ENCODE measurements at places on chromosomes 6 and 20. TPM values are rescaled to one million over a fixed set of nuclear protein-coding genes. Genes with fewer than 3 reads are reported as not detected.

GRCh38 chr6:145629478-145629877 is 105.8 kb downstream of the EPM2A start:
- no peak for DNase-seq

GRCh38 chr6:145929037-145929633 is 35.0 kb downstream of the SHPRH start:
- DNase-seq, result peak; percentile 64

DNA sequence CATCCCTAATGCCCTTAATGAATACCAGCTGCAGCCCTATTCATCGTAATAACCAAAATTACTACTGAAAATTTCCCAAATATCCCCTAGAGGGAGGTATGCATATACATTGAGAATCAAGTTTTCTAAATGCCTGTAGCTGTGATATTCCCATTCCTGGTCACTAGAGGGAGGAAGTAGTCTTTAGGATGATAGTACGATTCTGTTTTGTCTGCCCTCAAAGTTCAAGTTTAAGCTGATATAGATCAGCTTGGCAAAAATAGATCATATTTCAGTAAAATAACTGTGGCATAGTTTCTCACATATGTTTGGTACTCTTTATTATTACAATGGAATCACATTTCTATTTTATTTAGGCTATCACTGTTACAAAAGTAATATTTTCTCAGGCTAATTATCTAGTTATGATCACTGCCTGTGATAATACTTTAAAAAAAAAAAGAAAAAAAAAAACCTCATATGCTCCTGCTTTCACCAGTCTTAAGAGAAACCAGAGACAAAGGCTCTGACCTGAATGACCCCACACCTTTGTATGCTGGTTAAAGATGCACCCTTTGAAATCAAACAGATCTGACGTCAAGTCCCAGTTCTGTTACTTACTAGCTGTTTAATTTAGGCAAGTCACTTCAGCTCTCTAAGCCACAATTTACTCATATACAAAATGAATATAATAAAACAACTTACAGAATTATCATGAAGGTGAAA is 11.0 kb downstream of the TSPYL1 start:
- DNase-seq, result peak; percentile 61

DNA sequence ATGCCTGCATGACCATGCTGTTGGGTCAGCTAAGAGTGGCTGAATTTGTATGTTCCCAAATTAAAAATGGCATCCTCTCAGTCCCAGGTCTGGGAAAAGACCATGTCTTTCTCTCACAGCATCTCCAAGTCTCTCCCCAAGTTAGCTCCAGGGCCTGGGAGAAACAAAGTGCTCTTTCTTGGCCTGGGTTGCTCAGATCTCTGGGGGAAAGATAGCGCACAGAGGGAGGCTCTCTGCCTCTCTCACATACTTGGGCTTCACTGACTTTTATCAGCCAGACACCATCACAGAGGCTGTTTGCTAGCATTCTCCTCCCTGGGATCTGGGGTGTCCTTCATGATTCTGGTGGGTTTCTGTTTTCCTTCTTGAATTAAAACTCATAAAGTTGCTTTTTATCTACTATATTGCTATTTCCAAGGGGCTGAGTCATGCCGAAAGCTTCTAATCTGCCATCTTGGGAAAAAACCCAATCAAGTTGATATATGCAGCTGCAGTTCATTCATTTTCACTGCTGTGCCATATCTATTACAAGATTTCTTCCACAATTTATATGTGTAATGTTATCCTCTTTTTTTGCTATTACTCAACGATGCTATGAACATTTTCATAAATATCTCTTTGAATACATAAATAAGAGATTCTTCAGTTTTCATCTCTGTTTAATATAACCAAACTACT is 190.2 kb downstream of the MOXD1 start:
- DNase-seq, result no peak

DNA sequence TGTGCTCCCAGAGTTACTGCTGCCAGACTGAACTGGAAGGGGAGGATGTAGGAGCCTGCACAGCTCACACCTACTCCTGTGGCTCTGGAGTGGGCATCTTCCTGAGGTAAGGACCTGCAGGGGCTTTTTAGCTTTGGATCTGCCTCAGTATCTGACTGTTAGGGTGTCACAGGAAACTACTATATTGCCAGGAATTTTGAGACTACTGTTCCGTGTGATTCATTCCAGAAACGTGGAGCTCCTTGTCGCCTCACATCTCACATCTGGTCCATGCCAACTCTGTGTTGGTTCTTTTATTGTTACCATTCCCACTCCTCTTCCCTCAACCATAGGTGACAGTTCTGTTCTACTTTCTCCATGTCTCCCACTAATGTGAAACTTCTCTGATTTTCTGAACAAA is 34.1 kb downstream of the PRPH2 start:
- peak; percentile 18 for DNase-seq

GRCh38 chr6:146905181-146905704 is 299.0 kb upstream of the STXBP5 start:
- peak; percentile 62 for DNase-seq

GRCh38 chr20:49328790-49329189 is 50.9 kb upstream of the ZNFX1 start:
- no peak for DNase-seq

- DNase-seq, result no peak
Measured at GRCh38 chr20:39983183-39983582, 705.9 kb downstream of the MAFB start.

DNA sequence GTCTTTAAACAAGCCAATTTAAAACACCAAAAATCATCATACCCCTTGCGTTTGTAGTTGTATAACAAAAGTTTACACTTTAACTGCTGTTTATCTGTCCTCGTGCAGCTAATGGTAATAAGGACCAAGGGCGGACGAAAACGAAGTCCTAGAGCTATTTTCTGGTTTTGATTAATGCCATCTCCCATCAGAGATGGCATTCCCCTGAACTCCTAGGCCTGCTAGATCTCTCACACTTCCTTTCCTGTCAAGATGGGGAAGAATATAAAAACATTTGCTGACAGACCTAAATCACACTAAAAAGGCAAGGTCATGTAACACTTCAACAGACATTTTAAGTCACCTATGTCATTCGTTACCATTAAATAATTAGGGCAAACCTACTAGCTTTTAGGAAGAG is 9.5 kb downstream of the DEK start:
- no peak for DNase-seq

- peak; percentile 78 for DNase-seq
Measured at GRCh38 chr6:158554611-158555361, 5.1 kb upstream of the TMEM181 start.

GRCh38 chr20:47713878-47714450 is 71.3 kb downstream of the SULF2 start:
- DNase-seq, result peak; percentile 74

DNA sequence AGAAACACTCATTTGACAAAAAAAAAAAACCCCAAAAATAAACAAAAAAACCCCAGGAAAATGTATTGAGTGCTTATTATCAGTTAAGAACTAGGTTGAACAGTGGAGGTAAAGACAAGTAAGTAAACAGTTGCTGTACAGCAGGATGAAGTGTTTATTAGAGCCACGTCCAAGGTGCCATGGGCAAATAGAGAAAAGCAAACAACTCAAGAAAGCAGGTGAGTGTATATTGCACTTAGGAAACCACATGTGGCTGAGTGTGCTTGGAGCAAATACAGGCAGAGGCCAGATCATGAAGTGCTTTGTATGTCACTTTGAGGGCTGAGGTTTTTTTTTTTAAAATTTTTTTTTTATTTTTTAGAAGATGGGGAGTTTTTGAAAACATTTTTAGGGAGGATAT is 98.3 kb downstream of the MACROD2 start:
- DNase-seq, result no peak

DNA sequence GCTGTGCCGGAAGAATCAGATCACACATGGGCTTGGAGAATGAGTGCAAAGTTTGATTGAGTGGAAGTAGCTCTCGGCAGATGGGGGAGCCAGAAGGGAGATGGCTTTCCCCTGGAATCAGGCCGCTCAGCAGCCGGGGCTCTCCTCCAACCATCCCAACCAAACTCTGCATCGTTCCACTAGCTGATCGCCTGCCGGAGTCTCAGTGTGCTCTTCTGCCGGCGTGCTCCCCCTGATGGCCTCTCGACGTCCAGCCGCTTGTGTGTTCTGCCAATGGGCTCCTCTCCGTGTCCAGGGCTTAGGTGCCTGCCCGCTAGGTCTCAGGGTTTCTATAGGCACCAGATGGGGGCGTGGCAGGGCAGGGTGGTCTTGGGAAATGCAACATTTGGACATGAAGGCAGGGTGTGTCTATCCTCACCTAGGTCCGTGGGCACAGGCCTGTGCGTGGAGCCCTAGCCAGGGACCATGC is 4.9 kb upstream of the BIRC7 start:
- no peak for DNase-seq

GRCh38 chr20:972256-972655 is 29.9 kb downstream of the RSPO4 start:
- DNase-seq, result no peak

- no peak for DNase-seq
Measured at GRCh38 chr20:49624317-49624716, 56.4 kb upstream of the PTGIS start.

- no peak for DNase-seq
Measured at GRCh38 chr20:51087266-51087665, 64.4 kb upstream of the KCNG1 start.

DNA sequence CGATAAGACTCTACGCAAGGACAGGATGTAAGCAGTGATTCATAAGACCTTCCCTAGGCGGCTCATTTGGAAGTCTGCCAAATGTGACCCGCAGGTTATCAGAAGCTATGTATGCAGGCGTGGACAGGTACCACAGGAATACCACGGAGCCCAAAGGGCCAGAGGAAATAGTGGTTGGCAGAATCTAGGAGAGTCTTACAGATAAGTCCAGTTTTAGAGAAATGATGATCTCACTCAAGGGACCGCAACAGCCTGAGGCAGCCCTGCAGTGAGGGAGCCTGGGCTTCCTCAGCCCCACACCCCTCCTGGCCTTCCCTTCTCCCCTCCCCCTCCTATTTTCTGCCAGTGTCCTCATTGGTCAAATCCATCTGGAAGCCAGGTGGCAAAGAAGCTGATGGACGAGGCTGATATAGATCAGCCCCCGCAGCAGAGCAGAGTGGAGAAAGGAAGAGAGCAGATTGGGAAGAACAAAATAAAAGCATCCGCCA is 110.6 kb downstream of the FNDC1 start:
- no peak for DNase-seq

DNA sequence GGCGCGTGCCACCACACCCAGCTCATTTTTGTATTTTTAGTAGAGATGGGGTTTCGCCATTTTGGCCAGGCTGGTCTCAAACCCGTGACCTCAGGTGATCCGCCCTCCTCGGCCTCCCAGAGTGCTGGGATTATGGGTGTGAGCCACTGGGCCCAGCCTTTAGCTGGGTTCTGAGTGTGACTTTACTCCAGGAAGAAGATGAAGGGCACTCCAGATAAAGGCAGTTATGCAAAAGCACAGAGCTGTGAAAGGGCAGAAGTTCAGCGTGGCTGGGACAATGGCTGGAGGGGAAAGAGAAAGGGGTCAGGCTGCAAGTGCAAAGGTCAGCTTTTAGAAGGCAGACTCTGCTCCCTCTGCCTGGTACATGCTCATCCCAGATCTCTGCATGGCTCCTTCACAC is 39.7 kb downstream of the MAP3K5 start:
- DNase-seq, result no peak

The CDH4 gene
- under 0.01 TPM for total RNA-seq

The SERINC3 gene
- 106 TPM for total RNA-seq
